Bronchial epithelial cell (primary cell): ENCODE measurements at places on chromosomes 12 and 14. TPM values are rescaled to one million over a fixed set of nuclear protein-coding genes. Genes with fewer than 3 reads are reported as not detected.
A peak's percentile ranks its signal among the peaks of the same experiment; 100 is the strongest.

KRT77 gene
- total RNA-seq = under 0.01 TPM in 1 of 2 replicates, not detected in the other

GRCh38 chr12:75742048-75742447 lies 230.6 kb upstream of the KRR1 start:
- no peak for DNase-seq

DNA sequence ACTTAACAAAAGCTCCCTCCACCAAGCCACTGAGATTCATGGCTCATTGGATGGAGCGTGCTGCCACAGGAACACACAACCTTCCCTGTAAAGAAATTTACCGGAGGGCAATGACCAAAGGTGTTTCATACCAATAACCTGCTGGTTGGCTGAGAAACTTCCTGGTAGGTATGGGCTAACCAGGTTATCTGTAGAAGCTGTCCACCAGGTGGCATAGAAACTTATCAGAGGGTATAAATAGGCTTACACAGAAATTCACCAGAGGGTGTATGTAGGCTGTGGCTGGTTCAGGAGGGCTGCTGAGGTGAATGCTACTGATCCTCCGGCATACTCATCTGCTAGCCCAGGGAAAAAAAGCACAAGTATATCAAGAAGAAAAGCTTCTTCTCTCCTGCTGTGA lies 27.1 kb upstream of the MTERF2 start:
- DNase-seq = peak; percentile 88

- peak; percentile 31 for DNase-seq
These were observed 11.3 kb downstream of the ABHD12B start for GRCh38 chr14:50882932-50883826.

LIN7A gene
- under 0.01 TPM in 1 of 2 replicates, not detected in the other for total RNA-seq

GRCh38 chr12:113022563-113023297 lies 33.8 kb upstream of the DTX1 start:
- DNase-seq = no peak

KERA gene
- total RNA-seq = not detected in 2 replicates

DNA sequence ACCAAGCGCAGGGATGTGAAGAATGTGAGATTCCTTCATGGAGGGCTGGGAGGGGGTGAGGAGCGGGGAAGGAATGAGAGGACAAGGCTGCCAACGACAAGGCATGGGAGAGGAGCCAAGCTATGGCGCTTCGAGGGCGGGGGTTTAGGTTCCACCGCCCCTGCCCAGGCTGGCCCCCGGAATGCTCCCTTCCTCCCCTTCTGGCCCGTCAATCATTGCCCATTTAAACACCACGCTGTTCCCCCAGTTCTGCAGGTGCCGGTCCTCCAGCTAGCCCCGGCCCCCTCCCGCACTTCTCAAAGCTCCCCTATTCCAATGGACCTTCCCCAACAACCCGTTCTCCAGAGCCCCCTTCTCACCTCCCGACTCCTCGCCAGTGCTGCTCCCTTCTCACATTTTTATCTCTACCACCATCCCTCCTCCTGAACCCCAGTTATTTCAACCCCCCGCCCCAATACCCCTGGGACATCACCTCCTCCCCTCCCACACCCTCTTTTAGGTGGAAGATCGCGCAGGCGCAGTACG lies 428 bp downstream of the RNF41 start:
- DNase-seq = peak; percentile 23

- no peak for DNase-seq
These were observed 26.0 kb upstream of the TESC start for GRCh38 chr12:117125272-117125613.

SYT10 gene
- total RNA-seq = not detected in 2 replicates

- no peak for DNase-seq
These were observed 23.2 kb upstream of the RAP1B start for GRCh38 chr12:68587448-68587873.
